Activated CD4-positive, alpha-beta T cell treated with anti-CD3 and anti-CD28 coated beads for 36 hours (primary cell): ENCODE measurements at places on chromosomes 5 and 9.

DNA sequence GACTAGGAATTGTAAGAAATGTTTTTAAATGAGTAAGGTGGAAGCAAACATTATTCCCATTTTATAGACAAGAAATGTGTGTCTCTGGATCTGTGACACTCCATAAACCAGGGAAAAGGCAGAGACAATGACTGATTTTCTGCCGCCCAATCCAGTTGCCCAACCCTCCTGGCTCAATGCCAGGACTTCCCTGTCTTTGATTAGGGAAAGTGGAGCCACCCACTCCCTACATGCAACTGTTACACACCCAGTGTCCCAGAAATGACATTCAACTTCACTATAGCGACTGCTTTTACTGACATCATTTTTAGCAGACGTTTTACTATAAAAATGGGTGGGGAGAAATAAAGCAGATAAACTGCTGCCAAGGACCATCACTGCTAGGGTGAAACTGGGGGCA lies 79.7 kb downstream of the THBS4 start:
- no peak for DNase-seq

GRCh38 chr5:40652441-40653220 lies 27.1 kb upstream of the PTGER4 start:
- DNase-seq, result peak; percentile 49

DNA sequence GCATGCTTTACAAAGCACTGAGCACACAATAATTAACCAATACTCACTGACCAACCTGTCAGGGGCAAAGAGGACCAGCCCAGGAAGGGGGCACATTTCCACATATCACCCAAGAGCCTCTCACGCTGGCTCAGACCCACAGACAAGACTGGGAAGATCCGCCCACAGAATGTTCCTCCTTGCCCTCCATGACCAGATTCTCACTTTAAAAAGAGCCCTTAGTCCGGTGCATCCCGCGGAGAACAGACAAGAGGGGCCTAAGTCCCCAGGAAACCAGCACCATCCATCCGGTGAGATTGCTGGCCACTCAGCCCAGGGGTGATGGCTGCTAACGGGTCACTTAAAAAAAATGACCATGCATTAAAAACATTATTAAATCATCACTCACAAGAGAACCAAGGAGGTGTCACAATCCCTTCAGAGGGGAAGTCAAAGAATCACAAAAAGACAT lies 32.9 kb downstream of the SEMA4D start:
- DNase-seq, result peak; percentile 9

DNA sequence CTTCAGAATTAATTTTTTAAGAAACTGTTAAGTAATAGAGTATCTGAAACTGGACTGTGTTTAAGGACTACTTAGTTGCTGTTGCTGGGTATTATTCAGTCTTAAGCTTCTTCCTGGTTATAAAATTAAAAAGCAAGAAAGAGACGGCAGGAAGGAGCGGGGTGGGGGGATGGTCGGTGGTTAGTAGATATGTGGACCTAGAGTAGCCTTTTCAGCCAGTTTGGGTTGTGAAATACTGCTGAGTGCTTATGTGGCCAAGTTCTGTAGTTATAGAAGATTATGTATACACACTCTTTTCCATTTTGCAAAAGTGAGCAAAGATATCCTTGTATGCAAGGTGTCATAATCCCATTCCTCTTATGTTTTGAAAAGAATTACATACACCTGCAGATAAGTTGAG lies 28.5 kb downstream of the TRIO start:
- no peak for DNase-seq
